ENCODE measurements at places on chromosomes 3 and 15. TPM values are rescaled to one million over a fixed set of nuclear protein-coding genes. Genes with fewer than 3 reads are reported as not detected.

TMA7 gene
- 462 TPM for total RNA-seq

GOLGA8T gene
- 0.27 TPM for total RNA-seq

YEATS2 gene
- 30.2 TPM for total RNA-seq

CCDC13 gene
- total RNA-seq: 0.33 TPM

ACTC1 gene
- not detected for total RNA-seq

NPAP1 gene
- not detected for total RNA-seq

POLQ gene
- 2.0 TPM for total RNA-seq

BHLHE40 gene
- 174 TPM for total RNA-seq

ZNF80 gene
- total RNA-seq: not detected

WDR72 gene
- 0.62 TPM for total RNA-seq

ISLR gene
- total RNA-seq: 0.48 TPM

STAB1 gene
- 1.1 TPM for total RNA-seq

GOLIM4 gene
- 27.2 TPM for total RNA-seq

OR5K2 gene
- not detected for total RNA-seq

PRICKLE2 gene
- 10.8 TPM for total RNA-seq

STRC gene
- 0.21 TPM for total RNA-seq

TGM5 gene
- total RNA-seq: not detected

LRRN1 gene
- total RNA-seq: 26.8 TPM

HDC gene
- total RNA-seq: not detected

ARPIN gene
- 11.2 TPM for total RNA-seq

RFTN1 gene
- 50.7 TPM for total RNA-seq
